ENCODE measurements at places on chromosomes 11 and 22.

DNA sequence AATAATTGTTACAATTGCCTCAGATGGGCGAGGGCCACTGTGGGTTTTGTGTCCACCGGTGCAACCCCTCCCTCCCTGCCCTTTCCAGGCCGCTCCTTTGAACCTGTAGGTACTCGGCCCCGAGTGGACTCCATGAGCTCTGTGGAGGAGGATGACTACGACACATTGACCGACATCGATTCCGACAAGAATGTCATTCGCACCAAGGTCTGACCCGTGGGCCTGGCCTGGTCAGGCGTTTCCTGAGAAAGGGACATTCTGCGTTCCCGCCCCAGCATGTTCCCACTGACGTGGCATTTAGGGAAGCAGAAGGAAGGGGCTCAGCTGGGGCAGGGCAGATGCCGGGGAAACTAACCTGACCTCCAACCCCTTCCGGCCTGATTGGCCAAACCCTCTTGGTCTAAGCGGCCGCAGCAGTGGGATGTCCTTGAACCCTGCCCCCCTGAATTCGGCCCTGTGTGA is 10.1 kb downstream of the SIDT2 start:
- DNase-seq, result peak; percentile 45

DNA sequence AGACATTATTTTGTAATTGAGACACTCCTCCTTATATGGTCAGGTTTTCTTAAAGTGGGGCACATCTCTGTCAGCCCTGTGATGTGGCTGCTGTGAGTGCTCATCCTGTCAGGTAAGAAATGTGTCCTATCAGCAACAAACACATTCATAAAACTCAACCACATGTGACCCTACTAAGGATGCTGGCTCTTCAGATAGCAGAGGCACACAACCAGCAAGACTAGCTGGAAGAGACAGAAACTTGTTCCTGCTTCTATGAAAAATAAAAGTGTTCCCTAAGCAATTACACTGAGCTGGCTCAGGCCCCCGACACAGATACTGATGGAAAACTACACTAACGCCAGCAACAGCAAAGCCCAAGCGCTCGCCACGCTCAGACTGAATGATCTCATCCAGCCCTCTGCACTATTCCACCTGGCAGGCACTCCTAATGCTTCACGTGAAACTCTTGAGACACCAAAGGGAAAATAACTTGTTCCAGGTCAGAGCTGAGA is 49.8 kb upstream of the CYP2D6 start:
- no peak for DNase-seq

DNA sequence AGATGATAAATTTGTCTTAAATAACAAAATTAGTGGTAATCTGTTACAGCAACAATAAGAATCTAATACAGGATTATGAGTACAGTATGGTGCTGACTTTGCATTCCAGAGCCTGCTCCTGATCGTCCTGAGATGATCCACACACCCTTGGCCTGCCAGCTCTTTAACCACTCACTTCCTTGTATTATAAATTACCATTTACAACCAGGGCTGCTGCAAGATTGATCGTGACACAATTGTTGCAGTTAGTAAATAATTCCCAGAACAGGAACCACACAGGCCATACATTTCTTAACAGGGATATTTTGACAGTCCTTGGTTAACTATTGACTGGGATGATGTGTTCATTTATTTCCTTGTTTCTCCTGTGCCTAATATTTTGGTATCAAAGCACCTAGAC is 3.8 kb upstream of the CBLIF start:
- no peak for DNase-seq

GRCh38 chr22:20118300-20119020 is 1.4 kb upstream of the TRMT2A start:
- DNase-seq, result no peak

DNA sequence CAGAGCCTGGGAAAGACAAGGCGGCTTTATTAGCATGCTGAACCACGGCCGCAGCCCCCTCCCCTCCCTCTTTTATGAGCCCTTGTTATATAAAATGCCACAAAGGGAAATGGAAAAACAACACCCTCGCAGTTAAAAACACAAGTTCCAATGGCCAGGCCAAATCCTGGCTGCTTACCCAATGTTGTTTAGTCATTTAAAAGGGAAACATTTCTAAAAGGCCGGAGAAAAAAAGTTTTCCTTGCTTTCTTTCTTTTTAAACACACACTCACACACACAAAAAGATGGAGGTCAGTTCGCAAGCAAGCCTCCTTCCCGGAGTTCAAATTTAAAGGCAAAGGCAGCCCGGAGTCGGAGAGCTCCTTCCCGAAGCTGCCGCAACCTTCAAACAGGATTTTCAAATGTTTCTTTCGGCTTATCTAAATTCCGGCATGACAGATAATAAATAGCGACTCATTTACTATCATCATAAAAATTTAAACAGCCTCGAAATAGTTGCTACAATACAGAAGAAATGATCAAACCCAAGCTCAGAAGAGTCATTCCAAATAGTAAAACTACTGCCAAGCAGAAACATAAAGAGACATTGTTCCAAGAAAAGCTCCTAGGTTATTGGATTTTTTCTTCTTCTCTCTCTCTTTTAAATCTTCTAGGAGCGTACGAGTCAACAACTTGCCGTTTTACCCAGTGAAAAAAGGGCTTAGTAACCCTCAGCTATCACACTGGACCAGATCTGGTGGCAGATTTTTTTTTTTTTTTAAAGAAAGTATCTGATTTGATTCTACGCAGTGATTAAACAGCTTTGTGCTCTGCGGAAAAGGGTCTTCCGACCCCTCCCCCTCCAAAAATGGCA is 3.5 kb downstream of the PHF21B start:
- DNase-seq, result no peak

All from left lobe of liver (tissue), 2 donors.